A549 treated with RU486 at 1 μM for 4 hours (cell line): ENCODE measurements at places on chromosomes 16 and 17. TPM values are rescaled to one million over a fixed set of nuclear protein-coding genes. Genes with fewer than 3 reads are reported as not detected.

Gene EVI2B
- 0.09 to 0.15 TPM (median 0.10 TPM) in 3 of 5 replicates, not detected in the others for total RNA-seq

Gene KRT222
- 0.30 to 0.59 TPM (median 0.38 TPM) in 4 of 5 replicates, not detected in the other for total RNA-seq

Gene CLEC3A
- total RNA-seq = not detected in 5 replicates

Gene RPS6KB1
- 44.1 to 55.5 TPM (median 49.4 TPM) in 5 replicates for total RNA-seq

Gene NME1
- 606 to 812 TPM (median 696 TPM) in 5 replicates for total RNA-seq

Gene PLD6
- total RNA-seq = 7.0 to 8.6 TPM (median 7.9 TPM) in 5 replicates

Gene C16orf92
- total RNA-seq = not detected in 5 replicates

Gene NPIPA5
- total RNA-seq = 0.51 to 6.0 TPM (median 1.3 TPM) in 4 of 5 replicates, not detected in the other

Gene NPIPA7
- total RNA-seq = 7.0 to 17.9 TPM (median 8.3 TPM) in 5 replicates

Gene RUNDC3A
- 0.29 to 0.59 TPM (median 0.53 TPM) in 5 replicates for total RNA-seq

Gene MYH1
- not detected in 5 replicates for total RNA-seq

Gene METTL23
- total RNA-seq = 51.1 to 63.5 TPM (median 59.8 TPM) in 5 replicates

Gene CCL17
- not detected in 5 replicates for total RNA-seq

Gene GUCY2D
- total RNA-seq = 0.29 to 0.33 TPM in 2 of 5 replicates, not detected in the others

Gene GPT2
- 10.1 to 15.4 TPM (median 13.7 TPM) in 5 replicates for total RNA-seq

Gene KRTAP2-2
- total RNA-seq = not detected in 5 replicates

Gene FBXL19
- 11.6 to 23.8 TPM (median 19.2 TPM) in 5 replicates for total RNA-seq

Gene PARD6A
- total RNA-seq = 1.2 to 2.1 TPM (median 1.7 TPM) in 5 replicates

Gene UBE2I
- 162 to 245 TPM (median 176 TPM) in 5 replicates for total RNA-seq

Gene PIK3R6
- not detected in 5 replicates for total RNA-seq

Gene C17orf75
- total RNA-seq = 23.0 to 32.7 TPM (median 30.2 TPM) in 5 replicates

Gene XPO6
- total RNA-seq = 70.5 to 100 TPM (median 96.5 TPM) in 5 replicates

Gene PPY
- 0.28 TPM in 1 of 5 replicates, not detected in the others for total RNA-seq

Gene CFAP97D1
- 0.06 to 0.07 TPM in 2 of 5 replicates, not detected in the others for total RNA-seq

Gene MYL4
- total RNA-seq = 0.17 TPM in 1 of 5 replicates, not detected in the others

Gene TBX4
- 0.06 to 0.14 TPM (median 0.11 TPM) in 4 of 5 replicates, not detected in the other for total RNA-seq

Gene ASPA
- not detected in 5 replicates for total RNA-seq

Gene ZNF597
- 0.71 to 1.3 TPM (median 1.0 TPM) in 5 replicates for total RNA-seq

Gene CTRL
- total RNA-seq = 1.1 to 3.1 TPM (median 1.8 TPM) in 5 replicates

Gene OR1A1
- total RNA-seq = not detected in 5 replicates

Gene RASL10B
- 0.05 to 0.13 TPM (median 0.08 TPM) in 4 of 5 replicates, not detected in the other for total RNA-seq

Gene MYADML2
- not detected in 5 replicates for total RNA-seq

Gene CSH2
- not detected in 5 replicates for total RNA-seq

Gene SRCIN1
- total RNA-seq = 1.7 to 3.0 TPM (median 2.9 TPM) in 5 replicates

Gene DYNLRB2
- total RNA-seq = not detected in 5 replicates

Gene CEP112
- total RNA-seq = 6.3 to 8.0 TPM (median 7.0 TPM) in 5 replicates

Gene NPIPB5
- 18.5 to 30.4 TPM (median 22.6 TPM) in 5 replicates for total RNA-seq

Gene PDIA2
- 0.13 to 0.64 TPM (median 0.31 TPM) in 4 of 5 replicates, not detected in the other for total RNA-seq

Gene GPRC5C
- 55.3 to 80.4 TPM (median 72.7 TPM) in 5 replicates for total RNA-seq

Gene ATP2A3
- total RNA-seq = 2.9 to 5.2 TPM (median 4.2 TPM) in 5 replicates

Gene SREBF1
- 59.5 to 94.2 TPM (median 77.1 TPM) in 5 replicates for total RNA-seq

Gene TBC1D28
- not detected in 5 replicates for total RNA-seq

Gene PIRT
- not detected in 5 replicates for total RNA-seq

Gene KRT39
- total RNA-seq = not detected in 5 replicates

Gene HSD17B2
- 0.16 TPM in 1 of 5 replicates, not detected in the others for total RNA-seq
